ENCODE measurements at places on chromosomes 6 and 20.
A peak's percentile ranks its signal among the peaks of the same experiment; 100 is the strongest.

- DNase-seq: no peak
These were observed 4.2 kb upstream of the BLCAP start for GRCh38 chr20:37531856-37532255.

- DNase-seq: no peak
These were observed 12.5 kb downstream of the PLCB1 start for GRCh38 chr20:8144282-8145245.

GRCh38 chr20:61931476-61932198 is 134.0 kb downstream of the TAF4 start:
- no peak for DNase-seq

- peak; percentile 83 for DNase-seq
These were observed 12.9 kb upstream of the TBC1D22B start for GRCh38 chr6:37244430-37245310.

DNA sequence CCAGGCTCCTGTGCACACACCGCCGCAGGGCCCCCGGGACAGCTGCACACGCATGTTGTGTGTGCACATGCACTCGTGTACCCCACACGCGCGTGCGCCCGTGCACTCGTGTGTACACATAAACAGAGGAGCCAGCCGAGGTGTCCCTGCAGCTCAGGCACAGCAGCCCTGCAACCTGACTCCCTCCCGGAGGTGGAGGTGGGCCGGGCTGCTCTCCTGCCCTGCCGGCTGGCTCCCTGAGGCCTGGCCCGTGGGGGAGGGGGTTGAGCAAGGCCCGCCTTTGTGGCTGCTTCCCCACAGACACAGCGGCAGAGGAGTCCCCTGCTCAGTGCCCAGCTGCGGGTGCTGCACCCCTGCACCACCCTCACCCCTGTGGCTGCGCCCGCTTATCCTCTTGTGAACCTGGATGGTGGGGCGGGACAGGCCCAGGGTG is 624 bp downstream of the RBBP8NL start:
- DNase-seq: no peak
